ENCODE measurements at places on chromosomes 12 and 14. TPM values are rescaled to one million over a fixed set of nuclear protein-coding genes. Genes with fewer than 3 reads are reported as not detected.

- no peak for DNase-seq
Measured at GRCh38 chr14:64643709-64644108, 60.5 kb upstream of the PLEKHG3 start.

GRCh38 chr12:68037616-68038255, 48.5 kb downstream of the IFNG-AS1 start:
- no peak for DNase-seq

- no peak for DNase-seq
Measured at GRCh38 chr12:111597831-111598636, 1.1 kb downstream of the ATXN2 start.

The CCDC38 gene
- 0.07 TPM for polyA plus RNA-seq

GRCh38 chr12:54134850-54135249, 53.9 kb downstream of the SMUG1 start:
- no peak for DNase-seq

The GLIPR1L1 gene
- polyA plus RNA-seq, result 0.05 TPM

DNA sequence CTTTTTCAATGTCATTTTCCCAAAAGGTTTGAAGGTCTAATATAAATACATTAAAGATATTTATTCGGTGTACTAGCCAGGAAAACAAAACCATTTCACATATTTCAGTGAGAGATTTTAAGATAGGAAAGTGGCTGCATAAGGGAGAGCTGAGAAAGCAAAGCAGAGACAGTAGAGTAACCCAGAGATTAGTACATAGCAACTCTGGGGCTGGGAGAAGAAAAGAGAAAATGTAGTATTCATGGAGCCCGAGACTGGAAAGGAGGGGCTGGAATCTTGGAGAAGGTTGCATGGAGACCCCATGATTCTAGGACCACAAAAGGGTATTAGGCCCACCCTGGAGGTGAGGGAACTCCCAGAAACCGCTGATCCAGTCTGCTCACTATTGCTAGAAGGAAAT, 236.9 kb downstream of the PAWR start:
- DNase-seq, result no peak

- DNase-seq, result peak; percentile 25
Measured at GRCh38 chr14:80055667-80056496, 155.4 kb downstream of the DIO2 start.

The STRAP gene
- polyA plus RNA-seq, result 121 TPM

GRCh38 chr12:49482095-49483051, 56.5 kb upstream of the KCNH3 start:
- DNase-seq, result no peak

The CIROP gene
- 0.07 TPM for polyA plus RNA-seq

The PDZRN4 gene
- 0.48 TPM for polyA plus RNA-seq

- no peak for DNase-seq
Measured at GRCh38 chr12:19014240-19014639, 115.3 kb upstream of the PLEKHA5 start.

The C12orf54 gene
- 3.5 TPM for polyA plus RNA-seq

DNA sequence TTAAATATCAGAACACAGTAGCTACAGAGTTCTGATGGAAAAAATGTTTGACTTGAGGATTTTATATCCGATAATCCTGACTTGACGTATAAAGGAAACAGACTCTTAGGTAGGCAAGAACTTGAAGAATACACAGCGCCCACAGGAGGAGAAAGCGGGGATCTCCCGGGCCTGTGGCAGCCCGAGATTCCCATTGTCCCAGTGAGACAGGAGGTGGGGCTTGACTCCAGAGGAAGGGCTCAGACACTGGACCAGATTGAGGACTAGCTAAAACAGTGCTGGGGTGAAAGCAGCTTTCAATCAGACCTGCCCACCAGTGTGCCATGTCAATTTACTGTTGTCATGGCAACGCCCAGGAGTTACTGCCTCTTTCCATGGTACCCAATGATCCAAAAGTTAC, 51.1 kb upstream of the C14orf180 start:
- DNase-seq, result no peak

DNA sequence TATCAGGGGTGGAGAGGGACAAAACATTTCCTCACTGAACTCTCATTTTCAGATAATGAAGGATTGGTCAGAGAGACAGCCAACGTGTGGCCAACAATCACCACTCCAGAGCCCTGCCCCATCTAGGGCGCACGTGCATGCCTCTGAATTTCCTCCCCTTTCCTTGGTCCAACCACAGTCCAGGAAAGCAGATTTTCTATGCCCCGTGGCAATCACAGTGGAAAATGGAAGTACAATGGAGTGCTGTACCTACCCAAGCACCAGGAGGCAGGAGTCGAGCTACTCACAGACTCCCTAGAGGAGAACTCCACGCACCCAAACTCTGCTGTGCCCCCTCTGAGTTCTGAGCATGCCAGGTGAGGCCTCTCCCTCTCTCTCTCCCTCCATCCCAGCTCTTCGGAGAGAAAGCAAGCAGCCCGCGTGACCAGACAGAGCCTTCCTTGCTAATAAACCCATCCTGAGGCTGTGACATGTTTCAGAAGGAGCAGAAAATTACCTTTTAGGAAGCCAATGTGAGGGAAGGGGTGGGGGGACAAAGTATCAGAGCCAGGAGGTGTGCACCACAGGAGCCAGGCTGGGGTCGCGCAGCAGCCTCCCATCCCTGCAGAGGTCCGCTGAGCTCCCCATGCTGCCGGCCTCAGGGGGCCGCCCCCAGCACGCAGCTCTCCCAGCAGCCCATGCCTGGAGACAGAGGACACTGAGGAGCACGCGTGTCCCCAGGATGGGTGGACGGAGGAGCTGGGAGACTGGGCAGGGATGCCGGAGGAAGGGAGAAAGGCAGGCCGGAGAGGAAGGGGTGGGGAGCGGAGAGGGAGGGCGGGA, 73.4 kb downstream of the PITPNM2 start:
- DNase-seq, result no peak

DNA sequence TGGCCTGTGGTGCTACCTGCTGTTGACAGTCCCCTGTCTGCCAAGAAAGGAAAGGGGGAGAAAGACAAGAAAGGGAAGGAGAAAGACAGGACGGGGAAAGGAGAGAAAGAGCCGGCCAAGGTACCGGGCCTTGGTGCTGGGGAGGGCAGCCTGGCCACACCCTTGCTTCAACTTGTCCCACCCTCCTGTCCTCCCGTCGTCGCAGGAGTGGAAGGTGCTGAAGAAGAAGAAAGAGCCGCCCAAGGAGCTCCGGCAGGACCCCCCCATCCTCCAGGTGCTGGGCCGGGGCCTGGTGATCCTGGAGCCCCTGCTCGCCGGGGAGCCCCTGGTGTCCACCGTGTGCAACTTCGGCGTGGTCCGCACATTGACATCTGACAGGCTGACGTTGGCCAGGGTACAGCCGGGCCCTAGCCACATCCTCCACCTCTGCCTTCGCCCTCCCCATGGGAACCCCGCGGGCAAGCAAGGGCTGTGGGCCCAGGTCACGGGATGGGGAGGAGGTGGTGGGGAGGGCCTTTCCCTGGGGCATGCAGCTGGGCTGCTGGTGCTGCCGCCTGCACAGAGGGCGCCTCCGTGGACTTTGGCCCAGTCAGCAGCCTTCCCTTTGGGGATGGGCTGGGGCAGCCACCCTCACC, 2.9 kb upstream of the B3GNT4 start:
- DNase-seq, result no peak

DNA sequence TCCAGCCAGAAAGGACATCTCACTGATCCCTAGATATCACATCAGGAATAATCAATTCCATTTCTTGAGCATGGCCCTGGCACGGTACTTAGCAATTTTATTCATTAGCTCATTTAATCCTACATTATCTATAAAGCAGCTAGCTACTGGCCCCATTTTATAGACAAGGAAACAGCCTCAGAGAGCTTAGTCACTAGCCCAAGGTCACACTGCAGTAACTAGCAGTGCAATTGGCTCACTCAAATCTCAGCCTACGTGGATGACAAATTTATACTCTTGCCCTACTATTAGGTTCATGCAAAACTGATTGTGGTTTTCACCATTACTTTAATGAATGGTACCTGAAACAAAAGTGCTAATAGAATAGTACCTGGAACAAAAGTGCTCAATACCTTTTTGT, 41.7 kb downstream of the NUAK1 start:
- no peak for DNase-seq

The SLCO1B1 gene
- not detected for polyA plus RNA-seq

The STYK1 gene
- 0.62 TPM for polyA plus RNA-seq

The TMPRSS12 gene
- not detected for polyA plus RNA-seq

Measured in thymus (tissue), 14 donors.